ENCODE measurements at places on chromosomes 1 and 21.

DNA sequence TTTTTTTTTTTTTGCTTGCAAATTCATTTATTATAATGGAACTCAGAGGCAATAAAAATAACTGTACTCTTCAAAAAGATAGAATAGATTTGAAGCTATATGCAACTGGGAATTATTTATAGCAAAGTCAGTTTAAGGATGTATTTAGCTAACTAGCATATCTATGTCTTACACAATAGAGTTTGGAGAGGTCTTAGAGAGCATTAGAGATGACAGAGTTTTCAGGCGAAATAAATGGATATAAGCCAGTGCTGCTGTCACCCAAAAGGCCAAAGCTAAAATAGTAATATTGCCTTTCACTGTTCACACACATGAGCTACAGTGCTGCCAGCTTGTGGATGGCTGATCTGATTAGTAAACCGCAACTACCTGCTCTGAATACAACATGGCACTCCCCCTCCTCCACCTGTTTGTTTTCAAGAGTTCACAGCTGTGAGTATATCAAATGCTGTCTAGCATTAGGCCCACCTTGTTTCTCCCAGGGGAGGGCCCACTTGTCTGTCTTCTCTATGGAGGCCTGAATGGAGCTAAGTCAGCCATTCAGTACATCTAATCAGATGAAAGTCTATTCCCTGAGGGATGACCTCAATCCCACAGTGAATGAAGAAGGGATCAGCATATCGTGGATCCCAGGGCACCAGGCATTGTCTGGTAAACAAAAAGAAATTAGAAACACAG lies 25.2 kb upstream of the SSX2IP start:
- no peak for DNase-seq

GRCh38 chr21:35862969-35863368 lies 197.4 kb downstream of the SETD4 start:
- no peak for DNase-seq

GRCh38 chr21:45416620-45417019 lies 11.7 kb downstream of the COL18A1 start:
- no peak for DNase-seq

- DNase-seq, result no peak
Measured at GRCh38 chr21:27564684-27565301, 597.9 kb upstream of the ADAMTS5 start.

GRCh38 chr1:63122079-63122478 lies 200.3 kb upstream of the FOXD3 start:
- DNase-seq, result no peak

GRCh38 chr21:41009398-41010100 lies 158.4 kb upstream of the BACE2 start:
- DNase-seq, result no peak

- DNase-seq, result no peak
Measured at GRCh38 chr1:174153825-174154107, 5.6 kb upstream of the RABGAP1L start.

DNA sequence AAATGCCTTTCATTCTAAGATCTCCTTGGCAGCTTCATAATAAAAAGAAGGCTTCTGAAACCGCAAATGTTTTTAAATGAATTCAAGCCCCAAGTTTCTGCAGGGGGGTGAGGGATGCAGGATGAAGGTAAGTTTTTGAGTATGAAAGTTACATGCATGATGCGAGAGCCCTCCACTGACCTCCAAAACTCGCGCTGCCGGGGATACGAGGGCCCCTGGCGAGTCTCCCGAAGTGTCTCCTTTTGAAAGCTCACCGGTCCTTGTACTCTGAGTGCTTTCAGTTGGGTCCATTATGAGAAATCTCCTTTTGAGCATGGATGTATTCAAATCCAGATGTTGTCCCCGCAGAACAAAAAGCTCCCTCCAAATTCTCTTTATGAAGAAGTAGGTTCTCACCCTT lies 18.9 kb upstream of the ZC3H12A start:
- no peak for DNase-seq

DNA sequence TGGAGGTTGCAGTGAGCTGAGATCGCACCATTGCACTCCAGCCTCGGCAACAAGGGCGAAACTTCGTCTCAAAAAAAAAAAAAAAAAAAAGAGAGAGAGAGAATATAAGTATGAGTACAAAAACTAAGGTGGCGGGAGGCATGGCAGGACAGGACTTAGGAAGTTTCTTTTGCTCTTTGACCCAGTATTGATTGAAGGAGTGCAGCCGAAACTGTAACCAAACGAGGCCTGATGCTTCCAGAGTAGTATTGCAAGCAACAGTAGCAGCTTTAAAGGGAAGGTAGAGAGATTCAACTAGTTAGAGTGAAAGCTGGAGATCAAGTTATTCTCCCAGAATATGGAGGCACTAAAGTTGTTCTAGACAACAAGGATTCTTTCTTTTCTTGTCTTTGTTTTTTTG lies 99.2 kb upstream of the CASZ1 start:
- DNase-seq, result no peak

- DNase-seq, result no peak
Measured at GRCh38 chr1:64041371-64042131, 161.9 kb upstream of the UBE2U start.

GRCh38 chr1:58065520-58065919 lies 481.0 kb downstream of the OMA1 start:
- DNase-seq, result no peak

GRCh38 chr1:45508295-45509151 lies 8.4 kb downstream of the MMACHC start:
- DNase-seq, result no peak

GRCh38 chr1:240190881-240191401 lies 99.3 kb downstream of the FMN2 start:
- no peak for DNase-seq

- no peak for DNase-seq
Measured at GRCh38 chr1:165836664-165837482, 9.5 kb downstream of the UCK2 start.

DNA sequence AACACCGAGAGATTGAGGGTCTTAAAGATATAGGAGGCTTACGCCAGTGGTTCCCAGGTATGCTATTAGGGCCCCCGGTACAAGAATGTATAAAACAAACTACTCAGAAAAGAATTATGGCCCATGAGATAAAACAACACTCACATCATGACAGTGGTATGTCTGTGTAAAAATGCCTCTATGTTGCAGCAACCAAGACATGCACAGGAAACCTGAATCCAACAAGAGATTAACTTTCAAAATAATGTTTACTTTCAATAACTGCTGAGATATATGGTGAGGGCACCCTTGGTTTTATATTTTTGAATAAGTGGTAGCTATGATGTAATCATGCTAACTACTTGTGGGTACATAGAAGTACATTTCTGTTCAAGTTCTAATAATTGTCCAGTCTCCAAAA lies 74.9 kb downstream of the PUM1 start:
- DNase-seq, result no peak

GRCh38 chr1:53341961-53342707 lies 14.3 kb upstream of the LRP8 start:
- peak; percentile 38 for DNase-seq

- no peak for DNase-seq
Measured at GRCh38 chr1:60989749-60990713, 92.3 kb upstream of the NFIA start.

- DNase-seq, result no peak
Measured at GRCh38 chr1:228478912-228479711, 8.1 kb upstream of the RNF187 start.

DNA sequence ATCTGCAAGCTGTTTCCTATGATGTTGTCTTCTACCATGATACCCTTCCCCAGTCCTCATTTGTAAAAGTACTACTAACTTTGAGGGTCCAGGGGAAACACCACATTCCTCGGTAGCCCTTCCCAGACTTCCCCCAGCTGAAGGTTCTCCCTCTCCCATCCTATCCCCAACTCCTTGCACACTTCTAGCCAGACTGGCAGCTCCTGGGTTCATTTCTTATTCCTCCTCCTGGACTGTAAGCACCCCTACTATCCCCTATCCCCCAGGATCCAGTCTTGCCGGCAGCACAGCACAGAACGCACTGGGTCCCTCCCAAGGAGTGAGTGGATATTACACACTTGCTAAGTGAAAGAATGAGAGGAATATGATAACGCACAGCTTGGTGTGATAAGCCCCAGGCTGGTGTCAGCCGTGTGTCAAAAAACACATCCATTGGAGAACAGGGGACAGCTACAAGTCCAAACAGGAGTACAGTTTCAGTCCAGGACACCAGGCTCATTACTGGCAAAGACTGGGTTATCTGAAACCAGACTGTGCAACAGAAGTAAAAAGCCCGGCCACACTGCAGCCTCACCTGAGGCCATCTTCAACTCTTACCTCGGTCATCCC lies 100.2 kb downstream of the SSBP3 start:
- DNase-seq, result no peak

GRCh38 chr21:22342889-22343288 lies 1344.7 kb downstream of the NCAM2 start:
- no peak for DNase-seq

All from upper lobe of right lung (tissue), 1 donor.